ENCODE measurements at places on chromosomes 5 and 9.

DNA sequence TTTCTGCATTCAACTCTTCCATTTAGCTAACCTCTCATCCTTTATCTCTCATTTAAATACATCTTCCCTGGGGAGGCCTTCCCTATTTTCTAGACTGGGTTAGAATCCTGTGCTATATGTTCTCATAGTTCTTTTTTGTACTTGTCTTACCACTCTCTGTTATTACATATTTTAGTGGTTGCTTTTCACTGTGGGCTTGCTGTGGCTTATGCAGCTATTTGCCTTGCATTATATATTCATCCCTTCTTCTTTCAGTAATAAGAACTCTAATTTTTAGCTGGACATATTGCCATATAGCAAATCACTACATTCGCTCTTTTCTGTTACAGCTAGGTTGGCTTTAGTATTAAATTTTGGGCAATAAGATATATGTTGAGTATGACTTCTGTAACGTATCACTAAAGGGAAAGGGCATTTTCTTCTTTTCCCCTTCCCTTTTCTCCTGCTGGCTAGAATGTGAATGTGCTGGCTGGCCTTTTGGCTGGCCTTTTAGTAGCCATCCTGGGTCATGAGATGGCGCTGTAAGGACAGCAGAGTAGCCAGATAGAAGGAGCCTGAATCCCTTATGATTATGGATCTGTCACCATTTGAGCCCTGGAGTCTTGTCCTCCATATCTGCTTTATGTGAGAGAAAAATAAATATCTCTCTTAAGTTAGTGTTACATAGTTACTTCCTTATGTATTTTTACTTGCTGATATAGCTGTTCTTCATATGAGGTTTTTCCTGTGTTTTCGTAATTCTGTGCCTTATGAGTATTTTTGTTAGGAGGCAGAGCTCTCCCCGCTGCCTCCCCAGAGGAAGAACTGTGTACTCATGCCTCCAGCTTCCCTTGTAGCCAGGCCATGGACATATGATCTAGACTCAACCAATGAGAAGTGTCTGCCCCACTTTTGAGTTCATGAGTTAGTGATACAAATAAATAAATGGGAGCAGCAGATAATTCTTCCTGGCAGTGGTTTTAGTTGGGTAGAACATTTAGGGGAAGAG, 65.8 kb downstream of the NDUFAF2 start:
- no peak for DNase-seq

GRCh38 chr5:26518065-26518464, 520.3 kb downstream of the CDH9 start:
- no peak for DNase-seq

DNA sequence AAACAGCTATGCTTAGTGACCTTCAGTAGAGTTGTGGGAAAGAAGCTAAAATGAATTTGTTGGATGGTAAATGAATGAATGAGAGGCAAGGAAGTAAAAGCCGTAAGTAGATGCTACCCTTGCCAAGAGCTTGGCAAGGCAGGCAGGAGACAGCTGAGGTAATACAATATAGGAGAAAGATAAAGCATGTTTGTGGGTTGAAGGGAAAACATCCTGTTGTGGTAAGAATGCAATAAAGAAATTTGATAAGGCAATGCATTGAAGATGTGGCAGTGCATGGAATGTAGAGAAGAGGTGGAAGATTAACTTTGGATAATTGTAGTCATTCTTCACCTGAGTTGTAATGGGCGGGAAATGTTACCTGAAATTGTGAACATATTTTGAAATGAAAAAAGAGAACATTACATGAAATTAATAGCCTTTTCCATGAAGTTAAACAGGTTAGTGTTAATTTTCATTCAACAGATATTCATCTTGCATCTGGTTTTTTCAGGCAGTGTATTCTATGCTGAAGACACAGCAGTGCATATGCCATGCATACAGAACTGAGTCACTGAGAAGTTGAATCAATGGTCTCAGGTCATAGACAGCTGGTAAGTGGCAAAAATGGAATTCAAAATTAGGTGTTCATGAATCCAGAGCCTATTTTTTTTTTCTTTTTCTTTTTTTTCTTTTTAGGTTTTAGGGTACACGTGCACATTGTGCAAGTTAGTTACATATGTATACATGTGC, 43.4 kb upstream of the SPINK5 start:
- DNase-seq, result no peak

GRCh38 chr5:111163000-111163399, 61.2 kb upstream of the CAMK4 start:
- DNase-seq, result no peak

DNA sequence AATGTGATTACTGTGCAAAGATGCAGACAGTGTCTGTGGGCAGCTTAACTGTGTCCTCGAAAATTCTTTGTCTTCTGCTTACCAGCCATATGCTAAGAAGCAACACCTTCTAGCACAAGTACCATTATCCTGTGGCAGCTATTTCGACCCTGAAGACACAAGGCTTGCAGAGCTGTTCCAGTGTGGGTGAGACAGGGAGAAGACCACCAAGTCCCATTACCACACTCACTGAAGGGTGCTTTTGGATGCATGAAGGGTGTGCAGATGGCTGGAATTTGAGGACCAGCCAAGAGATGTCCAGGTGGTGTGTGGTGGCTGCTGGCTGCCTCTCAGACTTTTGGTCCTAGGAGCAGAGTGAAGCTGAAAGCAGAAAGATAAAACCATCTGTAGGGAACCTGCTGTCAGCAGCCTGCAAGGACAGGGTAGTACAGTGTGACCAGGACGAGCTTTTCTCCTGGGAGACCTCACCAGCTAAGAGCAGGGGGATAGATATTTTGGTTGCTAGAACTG, 161.8 kb downstream of the ICE1 start:
- DNase-seq, result no peak

- DNase-seq, result no peak
These were observed 1.3 kb downstream of the ZBTB34 start for GRCh38 chr9:126861707-126862103.

GRCh38 chr5:638501-639252, 26.5 kb downstream of the CEP72 start:
- DNase-seq, result no peak

DNA sequence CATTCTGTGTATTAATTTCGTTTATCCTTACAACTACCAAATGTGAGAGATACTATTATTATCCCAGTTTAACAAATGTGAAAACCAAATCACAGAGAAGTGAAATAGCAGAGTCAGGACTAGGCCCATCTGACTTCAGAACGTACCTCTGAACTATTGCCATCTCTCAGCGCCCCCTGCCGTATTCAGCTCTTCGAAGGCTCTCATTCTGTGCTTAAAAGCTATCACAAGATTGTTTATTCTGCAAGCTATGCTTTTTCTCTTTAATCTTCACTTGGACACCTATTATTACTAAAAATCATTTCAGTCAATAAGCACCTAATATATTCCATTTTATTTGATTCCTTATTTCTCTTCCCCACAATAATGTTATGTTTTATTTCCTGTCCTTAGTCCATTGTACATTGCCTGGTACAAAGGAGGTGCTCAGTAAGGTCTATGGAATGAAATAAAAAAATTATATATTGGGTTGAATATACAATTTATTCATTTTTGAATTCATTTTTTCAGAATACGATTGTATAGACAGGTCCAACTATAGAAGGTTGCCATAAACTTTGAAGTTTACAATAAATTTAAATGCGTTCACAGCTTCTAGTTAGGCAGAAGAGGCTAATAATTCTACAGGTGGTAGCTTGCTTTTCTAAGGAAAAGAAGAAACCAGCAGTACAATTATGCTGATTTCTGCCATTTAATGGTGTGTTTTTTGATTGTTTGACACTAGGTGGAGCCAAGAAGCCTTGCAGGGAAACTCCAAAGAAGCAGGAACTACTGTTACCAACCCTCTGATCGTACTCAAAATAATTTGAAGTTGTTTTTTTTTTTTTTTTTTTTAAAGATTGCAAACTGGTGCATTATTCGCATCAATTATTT, 202.2 kb upstream of the DMRTA1 start:
- DNase-seq, result no peak

GRCh38 chr9:121997791-121998190, 95.3 kb downstream of the TTLL11 start:
- DNase-seq, result no peak

DNA sequence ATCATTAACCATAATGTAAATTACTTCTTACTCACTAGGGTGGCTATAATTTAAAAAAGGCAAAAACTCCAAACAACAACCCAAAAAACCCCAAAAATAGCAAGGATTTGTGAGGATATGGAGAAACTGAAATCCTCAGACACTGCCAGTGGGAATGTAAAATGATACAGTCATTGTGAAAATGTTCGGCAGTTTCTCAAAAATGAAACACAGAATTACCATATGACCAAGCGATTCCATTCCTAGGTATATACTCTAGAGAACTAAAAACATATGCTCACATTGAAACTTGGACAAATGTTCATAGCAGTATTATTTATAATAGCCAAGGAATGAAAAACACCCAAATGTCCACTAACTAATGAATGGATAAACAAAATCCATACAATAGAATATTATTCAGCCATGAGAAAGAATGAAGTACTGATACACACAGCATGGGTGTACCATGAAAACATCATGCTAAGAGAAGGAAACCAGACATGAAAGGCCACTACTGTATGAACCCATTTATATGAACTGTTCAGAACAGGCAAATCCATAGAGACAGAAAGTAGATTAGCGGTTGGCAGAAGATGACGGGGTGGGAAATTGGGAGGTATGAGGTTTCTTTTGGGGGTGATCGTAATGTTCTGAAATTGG, 119.1 kb downstream of the MAPKAP1 start:
- DNase-seq, result no peak

GRCh38 chr9:132702254-132702653, 32.0 kb downstream of the GTF3C4 start:
- DNase-seq, result no peak

DNA sequence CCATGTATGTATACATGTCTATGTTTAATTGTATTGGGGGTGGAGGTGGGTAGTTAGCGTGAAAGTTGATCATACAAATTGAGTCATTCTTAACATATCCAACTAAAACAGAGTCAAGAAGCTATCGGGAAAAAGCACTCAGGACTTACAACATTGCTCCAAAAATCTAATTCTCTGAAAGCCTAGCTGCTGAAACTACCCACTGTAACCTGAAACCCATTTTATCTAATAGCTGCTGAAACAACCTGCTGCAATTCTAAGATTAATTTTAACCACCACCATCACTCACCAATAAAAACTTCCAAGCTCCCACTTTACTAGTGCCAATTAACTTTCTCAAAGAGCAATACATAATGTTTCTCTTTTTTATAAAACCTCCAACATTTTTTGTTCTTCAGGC, 32.2 kb downstream of the KCNV2 start:
- DNase-seq, result no peak

DNA sequence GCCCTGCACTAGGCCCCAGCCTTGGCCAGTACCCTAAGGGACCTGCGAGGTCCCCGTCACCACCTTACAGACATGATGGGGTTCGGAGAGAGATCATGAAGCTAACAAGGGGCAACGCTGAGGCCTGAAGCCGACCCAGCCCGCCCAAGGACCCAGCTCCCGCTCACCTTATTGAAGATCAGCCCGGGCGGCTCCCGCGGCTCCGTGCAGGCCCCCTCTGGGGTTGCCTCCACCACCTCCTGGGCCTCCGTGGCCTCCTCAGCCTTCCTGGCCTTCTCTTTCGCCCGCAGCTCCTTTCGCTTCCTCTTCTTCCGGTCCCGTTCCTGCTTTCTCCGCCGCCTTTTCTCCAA, 3.6 kb downstream of the SURF6 start:
- DNase-seq, result no peak

DNA sequence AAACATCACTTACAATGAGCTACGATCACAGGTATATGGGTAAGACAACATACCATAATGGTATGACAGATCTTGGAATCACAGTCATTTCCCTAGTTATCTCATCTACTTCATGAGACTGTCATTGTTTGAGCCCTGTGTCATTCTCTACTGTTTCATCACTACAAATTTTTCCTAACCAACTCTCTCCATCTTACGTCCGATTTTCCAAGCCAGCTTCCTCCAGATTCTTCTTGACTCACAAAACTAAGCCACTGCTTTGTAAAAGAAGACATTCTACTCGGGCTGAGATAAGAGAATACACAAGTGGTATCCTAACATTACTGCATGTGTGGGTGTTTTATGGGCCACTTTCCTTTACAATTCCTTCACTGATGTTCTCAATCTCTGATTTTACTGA, 49.6 kb downstream of the SERINC5 start:
- DNase-seq, result no peak

Measured in stimulated activated CD4-positive, alpha-beta T cell treated with anti-CD3 and anti-CD28 coated beads, TNF-alpha, amount 100 ng/mL, for 1 hour (primary cell).